ENCODE measurements at places on chromosomes 2 and 18. TPM values are rescaled to one million over a fixed set of nuclear protein-coding genes. Genes with fewer than 3 reads are reported as not detected.

Gene SLC38A11
- polyA plus RNA-seq, result 1.6 TPM

DNA sequence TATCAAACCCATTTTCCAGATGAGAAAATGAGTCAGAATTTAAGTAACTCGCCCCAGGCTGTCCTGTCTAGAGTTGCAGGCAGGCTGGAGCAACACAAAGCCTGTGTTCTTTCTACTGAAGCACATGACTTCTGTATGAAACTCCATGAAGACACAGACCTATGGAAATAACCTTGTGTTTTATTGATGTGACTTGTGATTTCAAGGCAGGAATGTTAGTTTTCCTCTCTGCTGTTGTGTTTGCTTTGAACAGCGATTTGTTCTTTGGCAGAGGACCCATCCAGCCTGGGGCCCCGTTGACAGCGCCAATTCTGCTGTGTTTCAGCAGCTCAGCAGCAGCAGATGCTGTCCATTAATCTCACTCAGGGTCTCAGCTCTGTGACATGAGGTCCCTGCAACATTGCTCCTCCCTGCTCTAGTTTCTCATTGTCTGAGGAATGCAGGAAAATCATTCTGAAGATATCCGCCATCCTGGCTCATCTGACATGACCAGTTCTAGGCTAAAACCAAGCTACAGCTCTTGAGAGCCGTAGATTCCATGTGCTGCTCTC, 344.3 kb upstream of the RAB12 start:
- DNase-seq, result no peak

- DNase-seq, result no peak
These were observed 109.1 kb downstream of the CDK15 start for GRCh38 chr2:201915446-201915845.

- DNase-seq, result no peak
These were observed 361.2 kb upstream of the SOX11 start for GRCh38 chr2:5330961-5331360.

- DNase-seq, result no peak
These were observed 58.6 kb upstream of the CHAC2 start for GRCh38 chr2:53708988-53709387.

DNA sequence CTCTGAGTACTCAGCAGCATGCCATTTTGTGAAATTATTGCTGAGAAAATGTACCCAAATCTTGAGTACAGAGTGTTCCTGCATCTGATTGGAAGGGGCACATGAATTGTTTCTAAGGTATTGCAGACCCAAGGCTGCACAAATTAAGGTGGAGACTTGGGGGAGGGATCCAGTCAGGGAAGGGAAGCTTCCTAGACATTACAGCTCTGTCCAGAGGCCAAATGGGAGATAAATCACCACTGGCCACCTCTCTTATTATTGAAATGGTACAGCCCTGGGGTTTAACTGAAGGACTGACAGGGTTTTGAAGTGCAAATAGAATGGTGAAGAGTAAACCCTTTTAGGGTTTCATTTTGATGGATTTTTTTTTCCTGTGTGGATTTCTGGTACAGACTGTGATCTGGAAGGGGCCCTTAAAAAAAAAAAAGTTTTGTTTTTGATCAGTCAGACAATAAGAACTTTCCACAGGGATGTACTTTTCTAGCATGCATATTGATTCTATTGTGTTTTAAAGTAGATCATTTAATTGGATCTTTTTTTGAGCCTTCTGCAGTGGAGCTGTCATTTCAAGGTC, 119.4 kb downstream of the GREB1L start:
- DNase-seq, result no peak

GRCh38 chr18:887716-888115, 17.0 kb upstream of the ADCYAP1 start:
- DNase-seq, result no peak
